ENCODE measurements at places on chromosomes 2 and 18. TPM values are rescaled to one million over a fixed set of nuclear protein-coding genes. Genes with fewer than 3 reads are reported as not detected.

Gene IL36G
- total RNA-seq = 0.59 TPM

GRCh38 chr2:102033031-102033749, 41.4 kb downstream of the IL1R2 start:
- DNase-seq = no peak

Gene MORN2
- 42.9 TPM for total RNA-seq

GRCh38 chr18:50080932-50081560, 113.9 kb downstream of the MYO5B start:
- DNase-seq = no peak

Gene CAVIN2
- total RNA-seq = not detected

Gene TXNDC2
- total RNA-seq = not detected

DNA sequence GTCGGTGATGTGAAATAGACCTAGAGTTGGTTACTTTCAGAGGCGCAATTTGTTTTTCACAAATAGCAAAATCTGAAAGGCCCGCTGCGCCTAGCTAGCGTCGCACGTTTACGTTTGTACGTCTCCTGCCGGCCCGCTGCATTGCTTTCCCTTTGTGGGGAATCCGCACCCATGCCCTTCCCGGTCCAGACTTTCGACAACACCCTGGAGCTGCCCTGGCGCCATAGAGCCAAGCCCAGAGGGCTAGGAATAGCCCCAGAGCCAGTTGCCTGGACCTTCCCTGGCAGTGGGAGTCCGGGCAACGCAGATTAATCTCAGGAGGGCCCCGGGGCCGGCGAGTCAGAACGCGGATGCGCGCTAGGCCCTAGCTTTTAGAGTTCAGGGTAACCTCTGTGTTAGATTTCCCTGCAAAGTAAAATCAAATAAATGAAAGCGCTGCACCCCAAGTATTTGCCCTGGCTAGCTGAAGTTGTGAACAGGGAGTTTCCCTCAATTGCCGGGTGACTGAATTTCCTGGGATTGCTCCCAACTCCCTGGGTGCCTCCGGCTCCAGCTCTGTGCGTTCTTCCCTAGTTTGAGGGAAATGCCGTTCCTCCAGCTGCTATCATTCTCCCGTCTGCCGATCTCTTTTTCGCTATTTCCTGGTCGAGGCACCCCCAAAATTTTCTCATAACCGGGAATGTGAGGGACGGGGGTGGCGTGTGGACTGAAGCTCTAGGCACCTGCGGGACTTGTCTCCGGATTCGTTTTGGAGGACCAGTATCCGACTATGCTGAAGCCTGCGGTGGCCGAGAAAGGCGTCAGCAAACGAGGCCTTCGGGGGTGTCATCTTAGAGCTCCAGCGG, 1.2 kb upstream of the EN1 start:
- peak; percentile 56 for DNase-seq

Gene IL1RN
- not detected for total RNA-seq

DNA sequence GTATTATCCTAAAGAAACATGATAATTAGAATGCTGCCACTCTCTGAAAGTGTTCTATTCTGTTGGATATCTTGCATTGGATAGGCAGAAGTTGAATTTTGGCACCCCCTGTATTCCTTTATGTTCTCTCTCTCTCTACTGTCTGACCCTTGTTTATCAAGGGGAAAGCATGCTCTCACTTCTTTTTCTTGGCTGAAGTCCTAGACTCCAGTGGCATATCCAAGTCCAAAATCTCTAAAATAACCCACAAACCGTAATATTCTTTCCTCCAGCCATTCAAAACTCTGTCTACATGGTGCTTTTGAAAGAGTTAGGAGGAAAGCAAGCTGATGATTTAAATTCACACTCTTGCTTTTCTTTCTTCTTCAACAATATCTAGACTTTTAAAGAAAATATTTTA, 669.7 kb downstream of the TDRD15 start:
- no peak for DNase-seq

DNA sequence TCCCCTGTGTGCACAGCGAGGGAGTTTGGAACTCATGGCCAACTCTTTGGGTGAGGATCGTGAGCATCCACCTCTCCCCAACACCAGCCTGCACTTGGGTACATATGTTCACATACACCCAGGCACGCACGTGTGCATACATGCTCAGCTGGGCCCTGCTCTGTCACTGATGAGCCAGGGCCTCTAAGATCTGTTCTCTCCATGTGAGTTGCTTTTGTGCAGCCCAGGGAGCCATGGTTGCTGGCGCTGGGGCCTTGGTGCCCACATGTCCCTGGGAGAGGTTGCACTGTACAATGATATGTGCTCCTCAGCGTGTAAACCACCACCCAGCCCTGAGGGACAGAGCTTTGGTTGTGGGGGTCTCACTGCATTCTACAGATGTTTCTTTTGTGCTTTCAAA, 44.1 kb downstream of the KLHL29 start:
- DNase-seq = no peak

DNA sequence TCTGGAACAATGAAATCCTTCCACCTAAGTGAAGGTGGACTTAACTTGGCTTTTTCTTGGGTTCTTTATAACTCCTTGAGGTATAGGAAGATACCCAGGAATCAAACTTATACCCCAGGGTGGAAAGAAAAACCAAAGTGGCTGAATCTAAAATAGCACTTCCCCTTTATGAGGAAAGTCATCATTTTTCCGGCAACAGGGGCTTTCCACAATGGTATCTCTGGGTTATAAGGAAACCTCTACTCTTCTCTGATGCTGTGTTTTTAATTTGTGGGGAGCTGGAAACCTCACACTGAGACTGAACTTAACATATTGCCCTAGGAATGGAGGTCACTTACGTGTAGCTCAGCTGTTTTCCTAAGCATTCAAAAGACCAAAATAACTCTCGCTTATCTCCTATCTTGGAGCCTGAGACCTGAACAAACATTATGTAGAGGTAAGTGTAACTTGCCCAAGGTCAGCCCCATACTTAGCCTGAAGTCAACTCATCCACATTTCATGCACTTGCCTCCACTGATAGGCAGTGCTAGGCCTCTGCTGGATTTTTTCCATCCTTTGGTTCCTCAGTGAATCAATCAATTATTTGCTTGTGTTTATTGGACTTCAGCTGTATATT, 117.9 kb downstream of the SETBP1 start:
- no peak for DNase-seq

GRCh38 chr2:71714601-71715240, 261.4 kb downstream of the DYSF start:
- DNase-seq = no peak

DNA sequence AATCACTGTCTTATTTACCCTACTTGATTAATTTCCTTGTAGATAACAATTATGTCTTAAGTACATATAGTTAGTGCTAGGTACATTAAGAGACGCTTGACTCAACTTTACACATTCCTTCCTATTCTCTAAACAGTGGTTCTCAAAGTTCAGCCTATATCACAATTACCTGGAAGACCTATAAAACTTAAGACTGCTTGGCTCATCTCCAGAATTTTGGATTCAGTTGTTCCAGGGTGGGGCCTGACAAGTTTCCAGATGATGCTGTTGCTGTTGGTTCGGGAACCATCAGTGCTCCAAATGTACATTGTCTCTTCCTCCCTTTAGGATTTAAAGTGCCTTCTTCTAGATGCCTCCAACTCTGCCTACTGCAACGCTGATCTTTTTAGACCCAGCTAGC, 4.0 kb downstream of the PPP3R1 start:
- DNase-seq = no peak

DNA sequence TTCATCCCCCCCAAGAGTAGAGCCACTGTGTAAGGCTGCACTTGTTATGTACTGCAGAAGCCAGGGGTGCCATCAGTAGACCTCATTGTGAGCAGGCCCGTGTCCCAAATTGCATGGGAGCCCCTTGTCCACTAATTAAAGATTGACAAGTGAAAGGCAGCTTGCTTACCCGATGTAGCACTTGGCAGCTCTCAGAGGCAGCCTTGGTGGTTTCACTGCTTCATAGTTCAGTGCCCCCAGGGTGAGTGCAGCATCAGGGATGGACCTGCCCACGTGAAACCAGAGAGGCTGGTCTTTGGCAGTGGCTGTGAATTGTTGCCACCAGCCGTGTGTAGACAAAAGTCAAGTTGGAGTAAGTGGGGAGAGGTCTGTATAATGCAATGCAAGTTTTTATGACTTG, 13.3 kb downstream of the TUBB6 start:
- no peak for DNase-seq

GRCh38 chr2:230557065-230557464, 141.1 kb downstream of the SP100 start:
- DNase-seq = no peak

DNA sequence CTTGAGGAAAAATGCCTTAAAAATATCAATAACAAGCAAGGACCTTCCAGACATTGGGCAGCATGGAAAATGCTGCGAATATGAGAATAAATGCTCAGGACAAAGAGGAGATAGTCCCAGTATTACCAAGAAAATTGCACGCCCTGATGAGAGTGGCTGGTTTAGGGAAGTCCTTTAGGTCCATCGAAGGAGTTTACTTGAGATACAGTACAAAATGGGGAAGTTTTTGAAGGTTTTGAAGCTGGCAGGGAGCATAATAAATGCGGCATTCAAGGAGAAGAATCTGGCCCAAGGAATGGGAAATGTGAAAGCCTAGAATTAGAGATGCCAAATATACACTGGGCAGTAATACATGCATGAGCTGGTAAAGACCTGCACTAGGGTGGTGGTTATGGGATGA, 90.2 kb upstream of the SPATS2L start:
- DNase-seq = no peak

Gene MAP2
- 102 TPM for total RNA-seq

DNA sequence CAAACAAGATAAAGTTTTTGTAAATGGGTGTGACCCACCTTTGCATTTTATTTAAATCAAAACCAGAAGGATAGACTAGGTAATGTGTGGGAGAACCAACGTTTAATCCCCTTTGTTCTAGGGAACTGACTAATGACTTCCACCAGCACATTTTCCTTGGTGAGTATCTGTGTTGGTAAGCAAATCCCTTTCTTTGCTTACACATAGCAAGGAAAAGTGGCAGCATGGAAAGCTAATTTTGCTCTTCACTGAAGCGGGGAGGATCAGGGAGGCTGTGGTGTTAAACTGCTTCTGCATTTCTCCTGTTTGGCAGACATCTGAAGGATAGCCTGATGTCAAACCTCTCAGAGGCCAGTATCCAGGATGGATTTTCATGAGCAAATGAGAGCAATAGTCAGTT, 331.1 kb downstream of the PTPRM start:
- peak; percentile 51 for DNase-seq

DNA sequence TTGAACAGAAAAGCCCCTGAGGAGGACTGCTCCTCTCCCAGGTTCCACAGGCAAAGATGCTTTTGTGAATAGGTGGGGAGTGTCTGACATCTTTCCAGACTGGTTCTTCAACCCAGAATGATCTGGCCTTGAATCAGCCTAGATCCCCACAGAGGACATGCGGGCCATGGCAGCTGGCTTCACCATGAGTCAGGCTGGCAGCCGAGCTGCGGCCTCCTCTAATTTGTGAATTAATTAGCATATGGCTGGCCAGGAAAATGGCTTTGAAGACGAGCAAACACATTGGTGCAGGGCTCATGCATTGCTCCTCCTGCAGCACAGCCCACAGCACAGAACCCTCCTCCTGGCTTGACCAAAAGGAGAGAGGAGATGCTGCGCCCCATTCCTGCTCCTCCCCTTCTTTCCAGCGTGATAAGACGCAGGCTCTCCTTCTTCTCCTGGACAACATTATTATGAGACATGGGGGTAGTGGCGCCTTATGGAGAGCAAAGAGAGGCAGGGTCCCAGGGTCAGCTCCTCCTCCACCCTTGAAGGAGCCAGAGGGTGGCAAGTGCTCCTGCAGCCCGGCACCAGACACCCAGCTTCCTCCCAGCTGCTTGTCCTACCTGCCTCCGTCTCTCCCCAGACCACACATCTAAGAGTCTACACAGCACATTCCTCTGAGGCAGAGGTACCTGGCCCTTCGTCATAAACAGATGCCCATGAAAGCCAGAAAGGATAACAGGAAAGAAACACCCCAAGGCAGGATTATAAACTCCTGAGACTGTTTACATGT, 66.7 kb downstream of the EDAR start:
- DNase-seq = no peak

DNA sequence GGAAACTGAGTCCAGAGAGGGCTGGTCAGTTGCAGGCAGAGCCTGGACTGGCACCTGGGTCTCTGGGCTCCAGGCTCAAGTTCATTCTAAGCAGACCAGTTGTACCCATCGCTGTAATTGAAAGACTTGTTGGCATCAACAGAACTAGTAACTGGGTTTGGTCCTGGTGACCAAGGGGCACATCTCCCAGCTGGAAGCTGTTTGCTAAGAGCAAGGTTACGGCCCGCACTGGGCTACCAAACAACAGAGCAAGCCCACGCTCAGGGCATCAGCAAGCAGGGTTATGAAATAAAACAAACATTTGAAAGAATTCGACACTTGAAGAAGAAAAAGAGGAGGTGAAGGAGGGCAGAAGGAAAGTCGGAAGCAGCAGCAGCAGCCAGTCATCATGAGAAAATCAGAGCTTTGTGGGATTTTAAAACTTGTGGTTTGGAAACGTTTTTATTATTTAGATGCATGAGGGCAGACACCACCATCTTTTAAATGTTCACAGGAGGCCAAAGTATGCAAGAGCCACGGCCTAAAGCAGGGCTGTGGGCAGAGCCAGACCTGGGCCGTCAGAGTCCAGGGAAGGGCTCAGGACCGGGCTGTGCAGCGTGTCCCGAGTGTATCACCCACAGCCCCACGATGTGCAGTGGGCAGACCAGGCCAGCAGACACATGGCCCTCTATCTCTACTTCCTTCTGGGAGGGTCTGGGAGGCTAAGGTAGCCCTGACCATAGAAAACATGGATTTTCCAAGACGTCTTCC, 220.3 kb downstream of the BCL2 start:
- no peak for DNase-seq

DNA sequence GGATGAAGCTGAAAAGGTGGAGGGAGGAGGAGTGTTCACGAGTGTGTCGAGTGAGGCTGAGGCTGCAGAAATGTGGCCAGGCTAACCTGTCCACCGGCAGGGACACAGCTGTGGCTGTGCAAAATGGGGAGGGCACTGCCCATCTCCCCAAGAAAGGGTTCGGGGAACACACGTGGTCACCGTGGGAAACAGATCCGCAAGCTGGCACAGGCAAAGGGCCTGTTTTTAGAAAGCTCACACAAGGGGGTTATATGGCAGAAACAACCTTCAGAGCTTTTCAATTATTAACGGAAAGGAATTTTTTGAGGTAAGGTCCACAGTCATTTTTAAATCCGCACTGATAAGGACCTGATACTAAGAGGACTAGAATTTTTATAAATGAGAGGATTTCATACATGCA, 35.7 kb downstream of the SH3YL1 start:
- no peak for DNase-seq

Gene STPG4
- total RNA-seq = not detected

- peak; percentile 67 for DNase-seq
These were observed 329.5 kb downstream of the PAX3 start for GRCh38 chr2:221969087-221969829.

- DNase-seq = no peak
These were observed 42.1 kb downstream of the NIFK start for GRCh38 chr2:121694398-121695170.

DNA sequence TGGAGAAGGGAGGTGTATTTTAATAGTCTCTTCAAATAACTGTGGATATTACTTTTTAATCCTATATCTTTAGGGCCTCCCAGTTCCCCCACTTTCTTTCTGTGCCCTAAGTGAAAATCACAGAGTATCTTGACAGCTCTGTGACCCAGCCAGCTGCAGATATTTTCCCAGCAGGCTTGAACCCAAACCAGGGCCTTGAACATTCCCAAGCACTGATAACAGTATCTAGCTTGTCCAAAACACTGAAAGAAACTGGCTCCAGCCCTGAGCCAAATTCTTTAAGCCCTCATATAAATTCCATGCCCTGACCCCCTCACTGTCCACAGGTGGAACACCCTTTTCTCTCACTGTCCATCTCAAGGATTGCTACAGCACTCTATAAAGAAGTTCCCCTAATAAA, 388.1 kb upstream of the CHAC2 start:
- DNase-seq = no peak

GRCh38 chr2:206556357-206556949, 85.8 kb upstream of the FAM237A start:
- peak; percentile 52 for DNase-seq
